ENCODE measurements at places on chromosomes 2 and 18.

GRCh38 chr2:152627351-152627957 is 89.8 kb downstream of the PRPF40A start:
- no peak for DNase-seq

GRCh38 chr18:49967171-49967570 is 153.8 kb upstream of the ACAA2 start:
- no peak for DNase-seq

DNA sequence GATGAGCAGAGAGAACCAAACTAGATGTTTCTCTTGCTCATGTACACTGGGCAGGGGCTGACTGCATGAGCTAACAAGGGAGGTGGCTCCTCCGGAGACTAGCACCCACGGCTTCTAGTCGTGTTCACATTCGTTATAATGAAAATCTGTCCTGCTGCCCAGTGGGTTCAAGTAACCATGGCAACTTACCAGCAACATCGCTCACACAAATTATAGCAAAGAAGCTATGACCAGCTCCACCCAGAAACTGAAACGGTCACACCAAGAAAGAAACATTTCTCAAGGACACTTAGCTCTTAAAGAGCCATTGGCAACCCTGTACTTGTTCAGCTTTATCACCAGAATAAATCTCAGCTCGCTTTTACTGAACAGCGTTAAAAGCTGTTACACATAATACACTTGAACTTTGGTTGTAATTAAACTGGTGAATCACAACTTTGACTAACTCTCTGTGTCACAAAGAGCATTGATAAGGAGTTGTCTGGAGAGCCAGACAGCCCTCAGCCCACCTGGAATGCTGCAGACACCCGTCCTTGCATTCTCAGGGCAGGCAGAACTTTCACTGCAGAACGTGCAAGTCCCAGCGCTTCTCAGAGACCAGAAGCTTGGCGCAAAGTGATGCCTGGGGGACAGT is 141.2 kb downstream of the PID1 start:
- DNase-seq, result no peak

DNA sequence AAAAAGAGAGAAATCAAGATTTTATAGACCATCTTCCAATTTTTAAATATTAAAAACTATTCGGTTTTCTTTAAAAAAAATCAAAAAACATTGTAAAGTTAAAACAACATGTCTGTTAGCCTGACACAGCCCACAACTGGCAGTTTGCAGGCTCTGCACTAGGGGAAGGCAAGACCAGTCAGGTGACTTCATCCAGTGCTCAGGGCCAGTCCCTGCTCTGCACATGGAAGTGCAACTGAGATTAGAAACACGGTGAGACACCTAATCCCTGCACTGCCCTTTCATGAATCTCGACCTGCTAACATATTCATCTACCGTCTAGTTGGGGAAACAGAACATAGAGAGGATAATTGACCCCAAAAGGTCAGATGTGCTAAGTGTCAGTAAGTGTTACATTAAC is 135.2 kb downstream of the BARD1 start:
- DNase-seq, result no peak

DNA sequence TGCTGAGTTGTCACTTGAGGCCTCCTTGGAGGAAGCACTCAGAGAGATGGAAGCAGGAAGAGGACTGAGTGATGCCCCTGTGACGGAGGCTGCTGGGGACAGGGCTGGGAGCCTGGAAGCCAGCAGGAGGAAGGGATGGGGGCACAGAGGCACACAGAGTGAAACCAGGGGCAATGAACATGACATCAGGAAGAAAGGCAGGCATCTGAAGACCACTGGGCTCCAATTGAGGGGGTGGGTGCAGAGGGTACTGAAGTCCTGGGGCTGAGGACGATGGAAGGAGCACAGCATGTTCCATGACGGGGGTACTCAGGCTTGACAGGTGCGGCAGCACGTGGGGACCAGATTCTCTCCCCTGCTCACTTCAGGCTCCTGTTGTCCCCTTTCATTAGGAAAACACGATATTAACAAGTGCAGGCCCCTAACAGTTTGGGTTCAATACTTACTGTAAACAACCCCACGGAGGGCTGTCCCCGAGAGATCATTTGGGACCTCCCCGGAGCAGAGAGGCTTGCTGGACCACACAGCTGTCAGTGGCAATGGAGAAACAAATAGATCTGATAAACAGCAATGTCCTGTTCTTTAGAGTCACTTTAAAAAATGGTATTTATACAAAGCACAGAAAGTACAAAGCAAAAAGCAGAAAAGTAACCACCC is 8.7 kb downstream of the INPP5D start:
- DNase-seq, result no peak

DNA sequence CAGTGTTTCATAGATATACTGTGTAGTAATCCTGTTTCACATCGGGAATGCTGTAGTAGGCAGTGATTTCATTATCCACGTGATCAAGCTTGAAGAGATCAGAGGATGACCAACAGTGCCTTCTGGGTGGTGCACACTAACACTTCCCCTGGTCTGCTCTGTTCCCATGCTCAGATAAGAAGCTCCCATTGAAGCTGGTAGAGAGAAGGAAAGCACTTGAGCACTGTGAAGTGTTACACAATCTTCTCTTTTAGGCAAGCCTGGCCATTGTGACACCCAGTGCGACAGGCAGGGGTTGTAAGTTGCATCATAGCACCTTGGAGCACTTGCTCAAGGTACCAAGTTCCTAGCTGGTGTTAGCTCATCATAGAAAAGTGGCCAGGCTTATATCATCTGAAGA is 30.6 kb upstream of the GPD2 start:
- DNase-seq, result no peak

DNA sequence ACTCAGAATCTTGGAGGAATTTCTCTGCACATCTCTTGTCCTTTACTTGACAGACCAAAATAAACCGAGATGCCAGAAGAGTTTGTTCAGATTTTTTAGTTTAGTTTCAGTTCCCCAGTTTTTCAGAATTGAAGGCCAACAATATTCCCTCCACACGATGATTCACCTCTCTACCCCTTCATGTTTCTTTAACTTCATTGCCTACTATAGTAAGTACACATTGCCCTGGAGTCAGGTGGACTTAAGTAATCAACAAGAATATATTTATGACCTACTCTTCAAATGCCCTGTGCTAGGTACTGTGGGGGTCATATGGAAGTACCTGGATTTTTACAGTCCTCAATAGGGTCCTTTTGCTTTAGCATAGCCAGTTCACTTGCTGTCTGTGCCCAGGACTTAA is 79.6 kb upstream of the CTLA4 start:
- no peak for DNase-seq

GRCh38 chr2:8028981-8029380 is 652.9 kb upstream of the ID2 start:
- no peak for DNase-seq

GRCh38 chr2:86562485-86562921 is 740 bp downstream of the CHMP3 start:
- DNase-seq, result no peak

DNA sequence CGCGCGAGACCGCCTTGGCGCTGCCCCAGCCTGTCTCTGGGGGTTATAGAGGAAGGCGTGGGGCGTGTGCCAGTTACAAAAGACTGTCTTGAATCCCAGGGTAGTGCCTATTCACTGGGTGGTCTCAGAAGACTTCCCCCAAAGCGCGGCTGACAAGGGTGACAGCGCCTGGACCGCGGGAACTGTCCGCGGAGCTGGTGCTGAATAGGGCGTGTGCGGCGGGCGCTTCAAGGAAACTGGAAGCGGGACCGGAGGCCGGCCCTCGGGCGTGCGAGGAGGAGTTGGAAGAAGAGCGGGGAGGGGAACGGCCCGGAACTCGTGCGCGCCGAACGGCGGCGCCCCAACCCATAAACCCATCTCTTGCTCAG is 2.3 kb downstream of the EGR4 start:
- no peak for DNase-seq

DNA sequence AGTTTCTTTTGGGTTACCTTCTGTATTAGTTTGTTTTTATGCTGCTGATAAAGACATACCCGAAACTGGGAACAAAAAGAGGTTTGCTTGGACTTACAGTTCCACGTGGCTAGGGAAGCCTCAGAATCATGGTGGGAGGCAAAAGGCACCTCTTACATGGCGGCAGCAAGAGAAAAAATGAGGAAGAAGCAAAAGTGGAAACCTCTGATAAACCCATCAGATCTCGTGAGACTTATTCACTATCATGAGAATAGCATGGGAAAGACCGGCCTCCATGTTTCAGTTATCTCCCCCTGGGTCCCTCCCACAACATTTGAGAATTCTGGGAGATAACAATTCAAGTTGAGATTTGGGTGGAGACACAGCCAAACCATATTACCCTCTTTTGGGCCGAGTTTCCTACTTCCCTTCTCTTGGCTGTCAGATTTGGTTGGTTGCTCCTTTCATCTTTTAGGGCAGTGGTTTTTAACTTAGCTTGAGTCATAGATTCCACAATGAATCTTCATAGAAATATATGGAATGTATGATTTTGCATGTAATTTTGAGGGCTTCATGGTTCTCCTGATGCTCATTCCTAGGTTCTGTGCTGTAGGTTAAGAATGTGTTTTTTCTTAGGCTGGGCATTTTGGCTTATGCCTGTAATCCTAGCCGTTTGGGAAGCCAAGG is 44.2 kb downstream of the CEP192 start:
- no peak for DNase-seq

DNA sequence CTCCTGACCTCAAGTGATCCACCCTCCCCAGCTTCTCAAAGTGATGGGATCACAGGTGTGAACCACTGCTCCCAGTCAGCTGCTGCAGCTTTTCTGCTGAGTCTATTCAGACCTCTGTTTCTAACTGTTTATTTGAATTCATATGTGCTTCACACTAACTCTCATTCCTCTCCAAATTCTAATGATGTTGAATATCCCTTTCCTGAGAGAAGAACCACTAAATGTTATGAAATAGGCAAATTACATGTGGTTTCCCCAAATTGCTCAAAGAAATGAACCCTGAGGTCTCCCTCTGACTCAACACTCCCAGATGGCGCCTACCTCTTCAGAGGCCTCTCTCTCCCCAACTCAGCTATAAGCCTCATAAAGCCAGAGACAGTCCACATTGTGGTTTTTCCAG is 98.6 kb downstream of the IRS1 start:
- peak; percentile 91 for DNase-seq

GRCh38 chr2:25311865-25312575 is 29.7 kb downstream of the DNMT3A start:
- DNase-seq, result no peak

- DNase-seq, result no peak
These were observed 261.2 kb downstream of the SPAG16 start for GRCh38 chr2:213545481-213545880.

DNA sequence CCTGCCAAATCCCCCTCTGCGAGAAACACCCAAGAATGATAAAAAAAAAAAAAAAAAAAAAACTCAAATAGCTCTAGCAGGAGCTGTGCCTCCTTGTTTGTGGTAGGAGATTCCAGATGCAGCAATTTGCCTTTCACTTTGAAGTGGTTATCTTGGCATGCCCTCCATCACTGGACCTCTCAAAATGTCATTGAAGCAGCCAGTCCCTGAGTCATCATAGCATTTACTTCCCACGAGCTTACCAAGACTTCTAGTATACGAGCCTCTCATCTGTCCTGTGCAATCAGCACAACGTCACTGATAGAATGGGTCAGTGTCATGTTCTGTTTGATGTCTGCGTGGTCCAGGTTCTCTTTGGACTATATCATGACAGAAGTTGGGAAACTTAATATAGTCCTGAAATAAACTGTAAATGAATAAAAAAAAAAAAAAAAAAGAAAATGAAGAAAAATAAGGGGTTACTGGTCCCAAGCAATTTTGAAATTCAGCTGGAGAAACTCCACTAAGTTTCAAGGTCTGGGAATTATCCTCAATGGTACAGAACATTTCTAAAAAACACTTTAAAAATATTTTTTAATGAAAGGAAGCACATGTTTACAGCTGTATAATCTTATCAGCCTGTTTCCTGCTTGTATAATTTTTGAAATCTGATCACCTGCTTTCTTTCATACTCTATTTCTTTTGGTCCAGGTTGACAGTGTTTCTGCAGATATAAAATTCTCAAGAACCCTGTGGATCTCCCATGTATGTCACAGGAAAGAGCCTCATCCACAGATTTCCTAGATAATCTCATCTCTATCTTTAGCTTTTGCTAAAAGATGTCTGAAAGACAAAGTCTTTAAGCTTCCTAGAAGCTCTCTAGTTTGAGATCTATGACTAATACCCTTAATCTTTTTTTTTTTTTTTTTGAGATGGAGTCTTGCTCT is 74.1 kb upstream of the EHBP1 start:
- no peak for DNase-seq

GRCh38 chr2:229270551-229271410 is at the start of gene PID1:
Gene PID1, minus strand, starts transcription at chr2:229271287. Its CDS starts 244 bp downstream, at chr2:229271043.
- peak; percentile 19 for DNase-seq

DNA sequence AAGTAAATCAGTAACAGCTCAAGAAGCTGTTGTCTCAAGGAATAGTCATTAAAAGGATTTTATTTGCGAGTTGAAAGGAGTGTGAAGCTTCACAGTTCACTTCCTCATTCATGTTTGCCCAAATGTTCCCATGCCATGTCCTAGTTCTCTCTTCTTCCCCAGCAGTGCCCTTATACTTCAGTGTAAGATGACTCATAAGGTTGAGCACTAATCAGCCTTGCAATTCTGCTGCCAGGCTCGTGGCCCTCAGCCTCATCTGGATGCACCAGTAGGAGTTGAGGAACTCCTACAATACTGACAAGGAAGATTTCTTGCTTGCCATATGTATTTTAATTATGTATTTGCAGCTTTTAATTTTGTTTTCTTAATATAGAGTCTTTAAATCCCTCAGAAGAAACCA is 1980.4 kb downstream of the SUCLG1 start:
- no peak for DNase-seq

DNA sequence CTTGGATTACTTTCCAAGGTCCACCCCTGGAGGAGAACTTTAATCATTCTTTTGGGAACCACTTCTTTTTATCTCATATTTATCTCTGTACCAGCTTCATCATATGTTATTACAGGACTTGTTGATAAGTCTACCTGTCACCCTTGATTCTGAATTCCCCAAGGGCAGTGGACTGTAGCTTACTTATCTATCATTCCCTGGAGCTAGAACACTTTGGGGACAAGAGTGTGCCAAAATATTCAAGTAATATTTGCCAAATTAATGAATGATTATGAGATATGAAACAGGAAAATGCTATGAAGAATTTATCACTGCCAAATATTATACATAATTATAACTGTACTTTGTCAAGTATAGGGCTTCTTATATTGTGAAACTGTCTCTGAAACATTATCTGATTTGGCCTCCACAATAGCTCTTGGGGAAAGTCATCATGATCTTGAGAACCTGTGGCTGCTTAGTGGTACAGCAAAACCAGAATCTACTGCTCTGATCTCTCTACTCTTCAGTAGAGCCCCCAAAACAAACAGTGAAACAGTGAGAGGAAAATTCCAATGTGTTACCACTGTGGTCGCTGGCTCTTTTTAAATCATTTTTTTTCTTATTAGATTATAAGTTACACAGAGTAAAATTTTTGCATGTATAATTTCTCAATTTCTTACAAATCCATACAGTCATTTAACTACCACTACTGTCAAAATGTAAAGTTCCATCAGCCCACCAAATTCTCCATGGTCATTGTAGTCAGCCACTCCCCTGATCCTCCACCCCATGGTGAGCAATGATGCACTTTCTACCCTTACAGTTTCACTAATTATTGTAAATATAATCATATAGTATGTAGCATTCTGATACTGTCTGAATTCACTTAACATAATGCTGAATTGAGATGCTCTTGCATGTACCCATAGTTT is 197.5 kb downstream of the PIEZO2 start:
- DNase-seq, result no peak
